NCI-H1694 treated with DMSO at 0.1 percent for 48 hours (cell line): ENCODE measurements at places on chromosomes 6 and 20.
A peak's percentile ranks its signal among the peaks of the same experiment; 100 is the strongest.

DNA sequence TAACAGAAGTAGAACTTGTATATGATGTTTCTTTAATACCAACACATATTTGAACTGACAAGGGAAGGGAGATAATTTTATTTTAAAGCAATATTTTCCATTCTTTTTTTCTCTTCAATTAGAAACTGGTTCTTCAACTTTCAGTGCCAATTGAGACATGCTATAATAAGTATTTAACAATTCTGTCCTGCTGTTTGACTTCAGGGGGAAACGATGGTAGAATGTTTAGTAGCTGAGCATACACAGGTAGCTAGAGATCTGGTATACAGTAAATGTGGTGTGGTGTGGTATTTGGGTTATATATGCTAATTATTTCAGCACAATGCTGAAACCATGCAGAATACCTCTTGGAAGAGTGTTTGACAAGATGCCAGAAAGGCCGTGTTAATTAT is 156.9 kb downstream of the ARID1B start:
- DNase-seq: no peak

GRCh38 chr6:63640062-63640461 is 4.5 kb downstream of the PHF3 start:
- DNase-seq: no peak

DNA sequence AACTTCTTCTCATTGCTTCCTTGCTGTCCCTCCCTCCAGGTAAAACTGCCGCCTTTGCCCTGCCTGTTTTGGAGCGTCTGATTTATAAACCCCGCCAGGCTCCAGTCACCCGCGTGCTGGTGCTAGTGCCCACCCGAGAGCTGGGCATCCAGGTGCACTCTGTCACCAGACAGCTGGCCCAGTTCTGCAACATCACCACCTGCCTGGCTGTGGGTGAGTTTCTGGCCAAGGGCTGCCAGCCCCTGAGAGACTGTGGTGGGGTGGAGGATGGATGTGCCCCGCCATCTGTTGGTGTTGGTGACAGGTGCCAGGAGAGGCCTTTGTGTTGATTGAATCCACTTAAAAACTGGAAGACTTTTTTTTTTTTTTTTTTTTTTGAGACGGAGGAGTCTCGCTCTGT is 9.5 kb downstream of the DDX27 start:
- DNase-seq: peak; percentile 70

DNA sequence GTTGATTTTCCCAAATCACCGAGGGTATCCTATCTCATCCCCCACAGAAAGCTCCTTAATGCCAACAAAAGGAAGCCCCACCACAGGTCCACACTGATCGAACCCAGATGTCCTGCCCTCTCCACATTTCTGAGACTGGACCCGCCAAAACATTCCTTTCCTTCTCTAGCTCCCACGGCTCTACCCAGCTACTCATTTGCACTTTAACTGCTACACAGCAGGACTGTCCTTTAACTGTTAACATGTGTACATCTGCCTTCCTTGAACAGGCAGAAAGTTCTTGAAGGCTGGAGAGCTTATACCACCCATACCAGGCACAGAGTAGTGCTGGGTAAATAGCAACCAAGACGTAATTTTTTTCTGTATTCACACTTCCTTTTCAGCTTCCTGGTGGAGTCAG is 68.6 kb downstream of the TRMT6 start:
- no peak for DNase-seq

- no peak for DNase-seq
These were observed 25.0 kb upstream of the RNF144B start for GRCh38 chr6:18362058-18362561.

DNA sequence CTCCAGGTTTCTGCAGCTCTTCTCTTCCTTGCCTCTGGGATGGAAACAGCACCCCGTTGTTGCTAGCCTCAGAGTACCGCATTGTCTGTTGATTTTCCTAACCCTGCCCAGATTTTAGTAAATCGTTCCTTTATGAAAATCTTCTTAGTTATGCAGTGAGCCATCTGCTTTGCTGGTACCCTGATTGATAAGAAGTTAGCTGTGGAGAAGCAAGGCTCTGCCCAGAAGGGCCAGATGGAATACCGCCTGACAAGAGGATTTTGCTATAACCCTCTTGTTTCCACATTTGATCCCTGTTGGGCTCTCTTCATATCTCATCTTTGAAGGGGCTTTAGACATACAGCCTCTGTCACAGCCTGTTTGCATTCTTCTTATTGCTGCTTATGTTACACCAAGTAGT is 229.0 kb downstream of the CDKAL1 start:
- no peak for DNase-seq

DNA sequence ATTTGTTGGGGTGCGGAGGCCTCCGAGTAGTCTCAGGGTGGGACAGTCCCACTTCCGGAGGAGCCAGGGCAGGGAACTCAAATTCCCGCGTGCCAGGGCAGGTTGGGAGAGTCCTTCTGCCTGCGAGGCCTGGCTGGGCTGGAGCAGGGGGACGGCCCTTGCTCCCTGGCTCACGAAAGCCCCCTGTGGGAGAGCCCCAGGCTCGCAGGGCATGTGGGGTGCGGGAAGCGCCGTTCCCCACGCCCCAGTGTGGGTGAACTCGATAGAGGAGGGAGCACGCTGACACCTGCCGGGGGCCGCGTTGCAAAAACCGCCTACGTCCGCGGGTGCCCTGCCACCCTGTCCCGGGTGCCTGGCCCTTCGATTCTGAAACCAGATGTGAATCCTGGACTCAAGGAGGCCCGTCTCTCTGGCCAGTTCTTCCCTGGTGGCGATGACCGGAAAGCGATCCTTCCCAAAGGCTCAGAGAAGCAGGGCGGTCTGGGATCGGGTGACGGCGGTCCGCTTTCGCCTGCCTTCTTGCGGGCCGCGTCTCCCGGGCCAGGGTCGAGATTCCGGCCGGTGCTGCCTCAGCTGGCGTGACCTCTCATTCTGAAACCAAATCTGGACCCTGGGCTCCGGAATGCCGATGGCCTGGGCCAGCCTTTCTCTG is 1846.5 kb upstream of the DEFB115 start:
- DNase-seq: no peak

DNA sequence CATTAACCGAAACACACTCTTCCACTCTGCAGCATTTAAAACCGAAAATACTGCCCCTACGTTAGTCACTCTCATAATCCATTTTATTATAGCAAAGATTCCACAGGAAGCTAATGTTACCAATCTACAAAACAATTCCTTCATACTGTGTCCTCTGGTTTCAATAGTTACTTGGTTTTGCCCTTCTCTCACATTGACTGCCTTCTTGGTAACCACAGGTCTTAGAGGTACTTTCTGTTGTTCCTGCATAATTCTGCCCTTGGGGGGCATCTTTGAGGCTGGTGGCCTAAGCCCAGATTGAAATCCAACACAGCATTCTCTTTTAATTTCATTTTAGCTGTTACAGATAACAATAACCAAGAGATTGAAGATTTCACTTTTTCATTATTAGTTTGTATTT is 9.8 kb upstream of the DCBLD1 start:
- no peak for DNase-seq

GRCh38 chr20:54657268-54657826 is 182.0 kb downstream of the DOK5 start:
- DNase-seq: no peak

DNA sequence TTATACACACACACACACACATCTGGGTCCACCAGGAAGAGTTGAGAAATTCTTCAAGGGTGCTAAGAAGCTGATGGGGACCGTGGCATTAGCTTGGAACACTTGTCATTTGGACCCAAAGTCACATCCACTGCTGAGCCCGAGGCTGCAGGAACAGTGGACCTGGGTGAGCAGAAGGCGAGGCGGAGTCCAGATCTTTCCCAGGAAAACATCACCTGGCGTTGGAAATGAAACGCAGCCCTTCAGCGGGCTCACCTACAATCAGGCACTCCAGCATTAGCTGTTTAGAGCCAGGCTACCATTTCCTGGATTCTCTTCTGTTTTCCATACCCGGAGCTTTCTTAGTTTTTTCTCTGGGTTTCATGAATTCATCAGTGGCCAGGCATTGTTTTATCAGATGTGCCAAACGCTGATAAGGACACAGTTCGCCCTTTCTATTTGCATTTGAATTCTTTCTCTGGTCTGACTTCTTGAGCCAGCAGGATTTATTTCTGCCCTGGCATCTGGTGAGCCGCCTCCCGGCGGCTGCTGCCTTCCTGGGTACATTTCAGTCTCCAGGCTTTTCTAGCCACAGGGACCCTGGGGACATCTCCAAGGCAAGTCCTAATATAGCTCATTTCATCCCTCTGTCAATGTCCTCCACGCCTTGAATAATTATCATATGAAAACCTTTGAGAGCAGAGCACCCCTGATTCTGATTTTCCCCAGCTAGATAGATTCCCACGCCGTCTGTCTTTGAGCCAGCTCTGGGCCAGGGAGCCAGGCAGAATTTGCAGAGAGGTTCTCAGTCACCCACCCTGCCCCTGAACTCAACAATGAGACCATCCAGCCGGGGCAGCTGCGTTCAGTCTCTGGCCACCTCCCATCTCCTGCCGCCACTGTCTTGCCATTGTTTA is 170.9 kb downstream of the TTLL2 start:
- peak; percentile 64 for DNase-seq

DNA sequence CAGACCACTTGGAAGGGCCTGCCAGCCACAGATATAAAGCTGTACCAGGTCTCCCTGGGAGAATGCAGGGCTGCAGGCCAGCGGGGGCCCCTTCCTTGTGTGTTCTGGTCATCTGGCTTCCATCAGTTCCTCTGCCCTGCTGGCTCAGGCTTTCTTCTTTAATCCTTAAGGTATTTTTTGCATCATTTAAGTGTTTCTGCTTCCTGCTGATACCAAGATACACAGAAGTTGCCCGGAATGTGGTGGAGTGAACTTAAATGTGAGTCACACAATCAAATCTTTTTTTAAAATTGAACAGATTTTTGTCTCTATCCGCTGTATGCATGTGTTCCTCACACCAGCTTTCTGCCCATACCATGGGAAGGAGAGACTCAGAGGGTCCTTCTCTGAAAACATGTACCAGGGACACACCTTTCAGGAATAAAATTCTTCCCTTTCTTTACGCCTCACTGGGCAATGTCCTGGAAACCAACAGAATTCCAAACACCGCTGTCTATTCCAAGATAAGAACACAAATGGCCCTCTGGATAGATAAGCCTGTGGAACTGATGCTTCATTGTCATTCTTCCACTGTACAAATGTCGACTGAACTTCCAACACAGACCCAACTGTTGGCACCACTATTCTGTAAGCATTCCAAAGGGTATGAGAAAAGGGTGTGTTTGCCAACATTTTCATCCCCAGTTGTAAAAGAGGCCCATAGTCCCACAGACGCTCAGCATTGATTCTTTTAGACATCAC is 206.2 kb upstream of the MYLIP start:
- no peak for DNase-seq

DNA sequence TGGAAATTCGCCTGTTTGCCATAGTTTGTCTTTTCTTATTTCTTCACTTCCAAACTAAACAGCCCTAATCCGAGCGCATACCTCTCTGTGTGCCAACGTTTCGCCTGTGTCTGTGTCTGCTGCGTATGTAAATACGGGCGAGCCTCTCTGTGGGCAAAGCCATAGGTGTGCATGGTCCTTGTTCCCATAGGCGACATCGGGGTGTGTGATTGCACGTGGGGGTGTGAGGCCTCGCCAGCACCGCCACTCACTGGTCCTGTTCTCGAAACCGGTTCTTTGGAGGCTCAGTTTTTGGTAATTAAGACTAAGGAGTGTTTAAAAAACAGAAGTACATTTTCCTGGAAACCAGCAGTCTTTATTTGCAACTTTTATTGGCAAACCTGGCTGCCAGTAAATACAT is 6.0 kb upstream of the FOXC1 start:
- no peak for DNase-seq
